ENCODE measurements at places on chromosomes 12 and 14. TPM values are rescaled to one million over a fixed set of nuclear protein-coding genes. Genes with fewer than 3 reads are reported as not detected.

- no peak for DNase-seq
Measured at GRCh38 chr14:96905825-96906224, 108.6 kb downstream of the VRK1 start.

GRCh38 chr14:71638523-71639196, 293.6 kb upstream of the RGS6 start:
- DNase-seq, result no peak

DNA sequence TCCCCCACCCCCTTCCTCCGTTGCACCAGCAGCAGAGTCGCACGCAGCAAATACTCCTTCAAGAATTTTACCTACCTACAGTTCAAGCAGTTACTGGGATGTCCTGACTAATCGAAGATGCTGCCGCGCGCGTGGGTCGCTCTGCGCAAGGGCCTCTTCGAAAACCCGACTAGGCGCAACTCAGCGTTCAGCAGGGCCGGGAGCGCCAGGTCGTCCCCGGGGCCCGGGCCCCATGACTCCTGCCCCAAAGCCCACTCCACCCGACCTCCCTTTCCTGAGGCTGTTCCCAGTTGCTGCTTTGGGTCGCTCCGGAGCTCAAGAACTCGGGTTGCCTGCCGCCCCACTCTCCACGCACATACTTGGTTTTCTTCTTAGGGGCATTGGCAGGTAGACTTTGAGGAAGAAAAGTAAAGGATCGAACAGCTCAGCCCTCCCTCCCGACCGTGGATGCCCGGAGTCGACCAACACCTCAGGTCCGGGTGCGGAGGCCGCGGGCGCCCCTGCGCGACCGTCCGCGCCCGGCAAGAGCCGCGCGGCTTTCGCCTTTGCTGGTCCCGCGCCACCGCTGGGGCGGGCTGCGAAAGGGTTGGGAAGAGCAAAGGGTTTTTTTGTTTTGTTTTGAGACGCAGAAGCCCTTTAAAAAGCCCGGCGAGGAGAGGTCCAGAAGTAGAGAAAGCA, 1.9 kb downstream of the BMP4 start:
- DNase-seq, result no peak

GRCh38 chr14:20472536-20473169, 3.4 kb downstream of the PNP start:
- no peak for DNase-seq

DNA sequence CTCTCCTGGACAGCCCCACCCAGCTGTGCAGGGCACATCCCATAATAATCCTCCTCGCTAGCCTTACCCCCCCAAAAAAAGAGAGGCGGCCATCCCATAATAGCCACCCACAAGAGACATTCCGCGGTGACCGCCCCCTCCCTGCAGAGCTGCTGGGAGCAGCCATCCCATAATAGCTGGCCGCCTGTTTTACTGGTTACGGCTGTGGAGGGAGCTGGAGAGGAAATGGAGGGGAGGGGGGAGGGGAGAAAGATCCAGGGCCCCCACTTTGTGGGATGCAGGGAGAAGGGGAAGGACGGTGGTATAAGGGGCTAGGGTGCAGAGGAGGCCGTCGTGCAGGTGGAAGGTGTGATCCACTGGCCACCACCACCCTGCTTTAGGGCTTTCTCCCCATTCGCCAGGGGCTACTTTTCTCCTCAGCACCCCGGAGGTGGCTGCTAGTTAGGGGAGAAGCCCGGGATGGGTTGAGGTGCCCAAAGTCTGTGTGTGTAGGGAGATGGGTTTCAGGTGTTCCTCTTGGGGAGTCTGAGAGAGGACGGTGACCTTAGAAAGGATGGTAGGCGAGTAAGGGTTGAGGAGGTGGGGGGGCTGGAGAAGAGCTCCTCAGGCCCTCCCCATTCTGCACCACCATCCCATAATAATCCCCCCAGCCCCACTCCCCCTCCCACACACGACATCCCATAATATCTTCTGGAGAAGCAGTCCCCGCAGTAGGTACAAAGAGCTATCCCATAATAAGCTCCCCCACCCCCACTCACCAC, 6.0 kb upstream of the CHD4 start:
- DNase-seq, result peak; percentile 89

- peak; percentile 80 for DNase-seq
Measured at GRCh38 chr12:105418821-105419291, 88.4 kb downstream of the C12orf75 start.

DNA sequence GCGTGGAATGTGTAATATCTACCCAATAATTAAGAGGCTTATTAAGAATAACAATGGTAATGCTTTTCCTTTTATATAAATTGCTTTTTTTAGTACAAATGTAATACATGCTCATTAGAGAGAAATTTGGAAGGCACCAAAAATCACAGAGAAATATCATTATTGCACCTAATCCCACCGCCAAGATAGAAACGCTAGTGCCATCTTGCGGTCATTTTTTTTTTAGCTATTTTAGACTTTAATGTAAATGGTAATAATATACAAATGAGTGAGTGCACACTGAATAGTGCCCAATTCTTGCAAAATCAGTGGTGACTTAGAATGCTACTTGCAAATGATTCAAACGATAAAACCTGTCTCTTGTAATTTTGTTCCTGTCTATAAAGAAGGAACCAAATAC, 576.8 kb upstream of the TMEM132C start:
- no peak for DNase-seq

- no peak for DNase-seq
Measured at GRCh38 chr12:32588604-32589003, 90.5 kb upstream of the DNM1L start.

TMEM229B gene
- total RNA-seq, result 3.7 TPM

Measured in RPMI7951 (cell line).